ENCODE measurements at places on chromosomes 3 and 15.

DNA sequence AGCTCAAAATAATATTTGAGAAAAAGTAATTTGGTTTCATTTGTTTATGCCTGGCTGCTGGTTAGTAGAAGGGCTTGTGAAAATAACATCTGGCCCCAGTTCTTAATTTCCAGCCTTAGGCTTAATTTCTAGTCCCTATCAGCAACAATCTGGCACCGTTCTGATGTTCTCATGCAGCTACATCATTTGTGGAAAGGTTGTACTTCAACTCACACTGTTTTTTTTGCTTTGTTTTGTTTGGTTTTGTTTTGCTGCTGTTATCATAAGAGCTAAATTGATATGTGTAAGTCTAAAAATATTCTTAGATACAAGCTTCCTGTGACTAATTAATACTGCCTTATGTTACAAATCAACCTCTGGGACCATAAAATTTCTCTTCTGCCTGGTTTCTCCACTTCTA lies 8.9 kb downstream of the CPA3 start:
- DNase-seq = no peak

DNA sequence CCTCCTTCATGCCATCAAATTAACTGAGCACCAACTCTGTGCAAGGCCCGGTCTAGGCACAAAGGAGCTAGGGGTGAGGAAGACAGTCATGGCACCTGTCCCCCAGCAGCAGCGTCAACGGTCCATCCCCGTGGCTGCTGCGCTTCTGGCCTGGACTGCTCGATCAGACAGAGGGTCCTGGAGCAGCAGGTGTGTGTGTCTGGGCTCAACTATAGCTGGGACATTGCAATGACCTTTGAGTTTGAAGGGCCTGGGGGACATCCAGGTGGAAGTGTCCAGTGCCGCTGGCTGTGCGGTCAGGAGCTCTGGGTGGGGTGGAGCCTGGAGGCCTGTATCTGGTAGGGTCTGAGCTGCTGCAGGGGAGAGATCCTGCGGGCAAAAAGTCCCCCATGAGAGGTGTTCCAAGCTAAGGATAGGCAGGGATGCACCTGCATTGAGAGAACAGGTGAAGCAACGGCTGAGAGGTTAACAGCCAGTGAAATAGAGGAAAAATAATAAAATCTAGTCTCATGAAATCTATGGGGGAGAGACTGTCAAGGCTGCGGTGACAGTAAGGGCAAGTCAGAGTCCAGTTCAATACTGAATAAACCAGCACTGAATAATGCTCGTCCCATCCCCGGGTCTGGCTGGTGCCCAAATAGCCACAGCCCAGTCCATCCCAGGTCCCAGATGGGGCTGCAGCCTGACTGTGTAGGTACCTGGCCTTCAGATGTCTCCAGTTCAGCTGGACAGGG lies 25.4 kb upstream of the SLC41A3 start:
- no peak for DNase-seq

DNA sequence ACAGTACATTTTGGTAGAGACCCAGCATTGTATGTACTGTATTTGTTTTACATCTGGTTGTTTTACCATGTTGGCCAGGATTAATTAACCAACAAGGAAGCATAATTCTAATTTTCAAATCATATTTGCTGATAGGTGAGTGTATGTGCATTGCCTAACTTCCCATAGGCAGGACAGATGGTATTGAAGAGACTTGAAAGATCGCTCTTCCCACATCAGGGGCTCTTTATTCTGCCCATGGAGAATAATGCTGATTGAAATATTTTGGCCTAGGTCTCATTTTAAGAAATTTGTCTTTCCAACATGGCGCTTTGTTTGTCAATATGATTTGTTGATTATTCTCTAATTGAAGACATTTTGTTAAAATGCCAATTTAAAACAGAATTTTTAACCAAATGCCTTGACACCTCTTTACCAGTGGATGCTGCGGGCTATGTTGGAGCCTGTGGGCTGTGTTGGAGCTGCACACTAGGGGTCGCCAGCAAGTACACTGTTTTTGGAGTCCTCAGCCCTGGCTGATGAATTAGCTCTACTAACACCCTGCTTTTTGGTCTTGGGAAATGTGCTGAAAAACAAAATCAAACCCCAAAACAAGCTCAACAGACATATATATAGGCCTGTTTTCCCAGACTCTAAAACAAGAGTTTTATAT lies 5.3 kb downstream of the P2RY12 start:
- no peak for DNase-seq

GRCh38 chr3:111961461-111962164 lies 17.2 kb upstream of the ABHD10 start:
- DNase-seq = no peak

DNA sequence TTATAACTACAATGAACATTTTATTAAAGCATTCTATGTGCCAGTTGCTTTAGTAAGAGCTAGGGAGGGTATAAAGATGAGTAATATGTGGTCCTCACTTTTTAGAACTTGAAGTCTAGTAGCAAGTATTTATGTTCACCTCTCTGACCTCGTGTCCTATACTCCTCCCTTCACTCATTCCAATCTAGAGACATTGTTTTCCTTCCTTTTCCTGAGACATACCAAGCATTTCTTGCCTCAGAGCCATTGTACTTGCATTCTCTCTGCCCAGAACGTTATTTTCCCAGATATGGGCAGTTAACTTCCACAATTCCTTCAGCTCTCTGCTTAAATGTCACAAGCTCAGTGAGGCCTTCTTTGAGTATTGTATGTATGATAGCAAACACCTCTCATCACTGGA lies 408.6 kb downstream of the PDCD6IP start:
- no peak for DNase-seq

GRCh38 chr3:27533718-27534573 lies 49.8 kb upstream of the SLC4A7 start:
- no peak for DNase-seq

- DNase-seq = no peak
Observed at GRCh38 chr15:68417051-68417450, 14.9 kb downstream of the ITGA11 start.
